Neural progenitor cell (in vitro differentiated cells): ENCODE measurements at places on chromosomes 3 and 15. TPM values are rescaled to one million over a fixed set of nuclear protein-coding genes. Genes with fewer than 3 reads are reported as not detected.

GRCh38 chr15:91711384-91712033 lies 142.0 kb upstream of the SLCO3A1 start:
- H3K27ac ChIP-seq: no peak overlapping the region
- no peak overlapping the region for H3K4me3 ChIP-seq
- H3K36me3 ChIP-seq: no peaks in the 10 kb centered on the region
- no peak for DNase-seq
- H3K4me1 ChIP-seq: no peaks in the 10 kb centered on the region

- DNase-seq: no peak
- no peaks in the 10 kb centered on the region for H3K27me3 ChIP-seq
- H3K27ac ChIP-seq: no peak overlapping the region
- no peaks in the 10 kb centered on the region for H3K4me1 ChIP-seq
- H3K36me3 ChIP-seq: no peaks in the 10 kb centered on the region
- H3K4me3 ChIP-seq: no peak overlapping the region
These were observed 74.0 kb downstream of the TFRC start for GRCh38 chr3:196007744-196008335.

GRCh38 chr15:69887009-69887408 lies 210.7 kb downstream of the TLE3 start:
- no peak overlapping the region for H3K4me3 ChIP-seq
- no peaks in the 10 kb centered on the region for H3K27me3 ChIP-seq
- DNase-seq: no peak
- H3K36me3 ChIP-seq: no peaks in the 10 kb centered on the region

DNA sequence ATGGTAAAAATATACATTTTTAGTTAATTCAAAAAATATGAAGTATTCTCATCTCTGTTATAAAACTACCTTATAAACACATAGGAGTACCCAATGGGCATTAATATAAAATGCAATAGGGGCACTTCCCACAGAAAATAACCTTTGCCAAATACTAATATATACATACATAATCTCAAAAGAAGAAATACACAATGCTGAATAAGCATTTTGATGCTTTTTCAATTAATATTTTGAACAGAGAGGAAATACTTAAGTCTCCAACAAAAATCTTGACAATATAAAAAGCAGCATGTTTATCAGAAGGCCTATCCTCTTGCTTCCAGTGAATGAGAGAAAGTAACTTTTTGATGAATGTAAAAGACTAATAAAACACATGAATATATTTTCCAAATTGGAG lies 110.7 kb downstream of the ROBO1 start:
- H3K27ac ChIP-seq: no peak overlapping the region
- H3K27me3 ChIP-seq: no peaks in the 10 kb centered on the region
- no peak overlapping the region for H3K4me3 ChIP-seq
- DNase-seq: no peak
- peaks cover under 1% of the 10 kb centered on the region for H3K4me1 ChIP-seq

DNA sequence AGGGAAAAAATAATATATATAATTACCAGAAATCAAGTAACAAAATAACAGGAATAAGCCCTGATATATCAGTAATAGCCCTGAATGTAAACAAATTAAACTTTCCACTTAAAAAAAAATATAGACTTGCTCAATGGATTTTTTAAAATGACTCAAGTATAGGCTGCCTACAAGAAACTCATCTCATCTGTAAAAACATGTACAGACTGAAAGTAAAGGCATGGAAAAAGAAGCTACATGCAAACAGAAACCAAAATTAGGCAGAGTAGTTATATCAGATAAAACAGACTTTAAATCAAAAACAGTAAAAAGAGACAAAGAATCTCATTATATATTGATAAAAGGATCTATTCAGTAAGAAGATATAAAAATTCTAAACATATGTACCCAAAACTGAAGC lies 82.4 kb upstream of the STT3B start:
- H3K4me1 ChIP-seq: no peaks in the 10 kb centered on the region
- H3K27ac ChIP-seq: no peak overlapping the region
- H3K27me3 ChIP-seq: no peaks in the 10 kb centered on the region

- H3K36me3 ChIP-seq: no peaks in the 10 kb centered on the region
- H3K27me3 ChIP-seq: no peaks in the 10 kb centered on the region
- no peak for DNase-seq
- no peaks in the 10 kb centered on the region for H3K4me1 ChIP-seq
- H3K4me3 ChIP-seq: no peak overlapping the region
These were observed 910.0 kb upstream of the ROBO1 start for GRCh38 chr3:80677796-80678195.

- H3K4me3 ChIP-seq: no peak overlapping the region
- H3K36me3 ChIP-seq: no peaks in the 10 kb centered on the region
- H3K27ac ChIP-seq: no peak overlapping the region
These were observed 58.9 kb downstream of the COL8A1 start for GRCh38 chr3:99697250-99697649.

LRRC31 gene
- not detected in 2 replicates for total RNA-seq

- no peak for DNase-seq
- no peak within 1 kb of the TSS for H3K4me3 ChIP-seq
- H3K27me3 ChIP-seq: no peaks in the 10 kb centered on the region
- peaks cover 25% of the 10 kb centered on the region for H3K4me1 ChIP-seq
These were observed at the start of gene CHRM5 for GRCh38 chr15:33968224-33968623. Gene CHRM5, plus strand, starts transcription at chr15:33968497. Its CDS starts 94,221 bp downstream, at chr15:34062718.

DNA sequence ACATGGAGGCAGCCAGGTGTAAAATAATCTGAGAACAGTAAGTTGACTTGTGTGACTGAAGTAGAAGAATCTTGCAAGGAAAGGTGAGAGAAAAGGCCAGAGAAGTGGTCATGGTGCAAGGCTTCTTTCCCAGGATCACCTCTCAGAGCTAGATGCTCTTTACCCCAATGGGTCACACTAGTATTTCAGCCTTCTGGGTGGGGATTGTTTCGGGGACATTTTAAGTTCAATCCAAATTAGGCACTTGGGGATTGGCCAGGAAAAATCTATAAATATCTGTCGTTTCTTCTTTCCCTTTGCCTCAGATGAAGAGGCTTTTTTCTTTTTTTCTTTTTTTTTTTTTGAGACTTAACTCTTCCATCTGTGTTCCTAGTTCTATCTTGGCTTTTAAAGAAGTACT lies 188.0 kb downstream of the KLHL25 start:
- no peak overlapping the region for H3K4me3 ChIP-seq
- no peaks in the 10 kb centered on the region for H3K4me1 ChIP-seq
- H3K27me3 ChIP-seq: no peaks in the 10 kb centered on the region
- no peak for DNase-seq
- H3K36me3 ChIP-seq: no peaks in the 10 kb centered on the region

NUP210 gene
- 37.1 and 78.9 TPM in 2 replicates for total RNA-seq

SOX2 gene
- 584 and 605 TPM in 2 replicates for total RNA-seq
